H9 (cell line): ENCODE measurements at places on chromosomes 3 and 15. TPM values are rescaled to one million over a fixed set of nuclear protein-coding genes. Genes with fewer than 3 reads are reported as not detected.

DNA sequence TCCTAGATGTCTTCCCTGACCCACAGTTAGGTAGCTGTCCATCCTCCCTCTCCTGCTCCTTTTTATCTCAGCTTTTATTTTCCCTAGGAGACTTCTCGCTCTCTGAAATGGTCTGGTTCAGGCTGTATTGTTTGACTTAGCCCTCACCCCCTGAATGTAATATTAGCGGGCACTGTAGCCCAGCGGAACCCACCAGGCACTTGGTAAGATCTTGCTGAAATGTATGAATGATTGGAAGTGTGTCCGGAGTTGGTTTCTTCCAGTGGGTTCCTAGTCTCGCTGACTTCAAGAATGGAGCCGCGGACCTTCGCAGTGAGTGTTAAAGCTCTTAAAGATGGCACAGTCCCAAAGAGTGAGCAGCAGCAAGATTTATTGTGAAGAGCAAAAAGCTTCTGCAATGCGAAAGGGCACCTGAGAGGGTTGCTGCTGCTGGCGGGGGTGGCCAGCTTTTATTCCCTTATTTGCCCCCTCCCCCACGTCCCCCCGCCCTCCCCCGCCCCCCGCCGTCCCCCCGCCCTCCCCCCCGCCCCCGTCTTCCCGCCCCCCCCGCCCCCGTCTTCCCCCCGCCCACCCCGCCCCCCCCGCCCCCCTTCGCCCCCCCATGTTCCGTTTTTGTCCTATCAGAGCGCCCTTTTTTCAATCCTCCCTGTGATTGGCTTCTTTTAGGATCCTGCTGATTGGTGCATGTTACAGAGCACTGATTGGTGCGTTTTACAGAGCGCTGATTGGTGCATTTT is 694 bp upstream of the EEFSEC start:
- no peak for DNase-seq

DNA sequence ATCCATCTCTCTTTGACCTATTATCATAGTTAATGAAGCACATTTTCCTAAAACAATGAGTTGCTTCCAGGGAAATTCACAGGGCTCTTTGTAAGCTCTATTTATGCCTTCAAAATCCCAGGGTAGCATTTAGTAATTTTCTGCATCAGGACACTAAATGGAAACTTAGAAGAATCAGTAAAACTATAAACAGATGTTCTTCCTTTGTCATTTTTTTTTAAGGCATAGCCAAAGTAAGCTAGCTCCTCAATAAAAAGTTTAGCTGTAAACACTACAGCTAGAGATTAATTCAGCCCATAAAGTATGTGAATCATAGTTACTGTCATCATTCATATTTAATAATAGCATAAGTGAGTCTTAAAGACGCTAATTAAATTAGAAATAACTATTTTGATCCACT is 79.3 kb downstream of the RPL22L1 start:
- no peak for DNase-seq

GRCh38 chr3:51471775-51472652 is 27.8 kb downstream of the DCAF1 start:
- DNase-seq: no peak

GRCh38 chr3:12556314-12556689 is 585 bp upstream of the MKRN2 start:
- no peak for DNase-seq

- no peak for DNase-seq
These were observed 112.5 kb downstream of the IGF2BP2 start for GRCh38 chr3:185712337-185712736.

DNA sequence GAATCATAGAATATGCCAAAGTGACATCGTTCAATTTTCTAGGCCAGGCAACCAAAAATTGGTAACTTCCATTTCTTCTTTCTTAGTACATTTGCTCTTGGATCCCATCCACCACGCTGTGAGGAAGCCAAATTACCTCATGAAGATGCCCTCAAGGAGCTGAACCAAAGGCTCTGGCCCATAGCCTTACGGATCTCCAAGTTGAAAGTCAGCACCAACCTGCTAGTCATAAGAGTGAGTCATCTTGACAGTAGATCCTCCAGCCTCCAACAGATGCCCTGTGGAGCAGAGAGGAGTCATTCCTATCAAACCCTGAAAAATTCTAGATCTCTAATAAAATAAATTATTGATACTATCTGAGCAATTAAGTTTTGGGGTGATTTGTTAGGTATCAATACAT is 322.5 kb upstream of the COL8A1 start:
- DNase-seq: no peak

- no peak for DNase-seq
These were observed 61.2 kb downstream of the IQGAP1 start for GRCh38 chr15:90449206-90449735.

DNA sequence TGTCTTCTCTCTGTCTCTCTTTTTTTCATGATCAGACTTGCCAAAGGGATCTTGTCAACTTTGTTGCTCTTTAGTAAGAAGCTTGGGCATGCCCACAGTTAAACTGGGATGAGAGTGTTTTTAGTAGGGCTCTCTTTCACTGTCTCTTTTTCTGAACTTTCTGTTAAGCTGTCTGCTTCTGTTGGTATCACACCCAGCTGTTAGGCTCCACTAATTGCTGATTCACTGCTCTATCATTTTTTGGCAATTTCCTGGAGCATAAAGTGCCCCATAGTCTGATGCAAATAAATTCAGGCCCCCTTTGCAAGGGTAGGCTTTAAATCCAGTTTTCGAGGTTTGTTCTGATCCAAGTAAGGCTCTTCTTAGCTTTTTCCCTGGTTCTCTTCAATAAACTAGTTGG is 360.4 kb upstream of the ADAMTS9 start:
- DNase-seq: no peak

DNA sequence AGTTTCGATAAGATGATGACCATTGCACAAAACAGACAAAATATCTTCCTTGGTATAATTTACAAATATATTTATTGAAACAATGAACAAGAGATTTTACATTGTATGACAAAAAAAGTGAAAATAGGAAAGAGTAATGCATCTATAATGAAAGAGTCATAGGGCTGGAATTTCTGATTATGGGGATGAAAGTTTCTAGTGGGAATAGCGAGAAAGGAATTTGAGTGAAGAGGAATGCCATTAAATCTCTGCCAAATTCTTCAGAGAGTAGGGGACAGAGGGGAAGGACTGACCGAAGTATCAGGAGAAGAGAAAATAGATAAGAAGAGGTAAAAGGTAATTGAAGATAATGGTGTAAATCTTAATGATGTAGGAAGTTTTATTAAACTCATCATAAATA is 125.4 kb downstream of the VGLL3 start:
- DNase-seq: no peak

GRCh38 chr3:99407257-99407656 is 231.1 kb upstream of the COL8A1 start:
- no peak for DNase-seq

DNA sequence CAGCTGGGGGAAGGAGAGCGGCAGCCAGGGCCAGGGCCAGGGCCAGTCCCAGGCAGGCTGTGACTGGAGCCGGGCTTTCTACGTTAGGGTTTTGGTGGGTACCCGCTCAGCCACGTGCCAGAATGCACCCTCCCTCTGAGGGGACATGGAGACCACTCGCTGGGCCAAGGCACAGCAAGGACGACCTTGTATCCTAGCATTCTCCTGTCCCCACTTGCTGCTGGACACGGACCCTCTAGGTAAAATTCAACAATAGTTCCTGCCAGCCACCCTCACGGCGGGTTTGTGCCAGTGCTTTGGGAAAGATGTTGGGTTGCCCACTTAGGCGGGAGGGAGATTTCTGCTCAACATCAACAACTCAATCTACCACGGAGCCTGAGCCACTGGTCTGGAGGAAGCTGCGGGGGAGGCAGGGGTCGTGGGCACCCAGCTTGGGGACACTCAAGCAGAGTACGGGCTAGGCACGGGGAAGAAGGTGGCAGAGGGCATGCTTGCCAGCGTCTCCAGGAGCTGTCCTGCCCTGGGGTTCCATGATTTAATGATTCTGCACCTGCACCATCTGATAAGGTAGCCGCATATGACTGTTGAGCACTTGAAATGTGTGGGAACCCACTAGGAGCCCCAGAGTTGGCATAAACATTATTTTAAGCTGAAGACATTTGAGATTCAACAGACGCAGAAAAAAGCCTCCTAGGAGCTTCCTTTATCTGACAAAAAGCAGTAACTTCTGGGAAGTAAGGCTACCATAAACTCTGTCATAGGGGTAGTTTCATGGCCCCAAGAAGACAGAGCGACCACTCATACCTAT is 22.5 kb upstream of the C15orf39 start:
- no peak for DNase-seq

GRCh38 chr3:69283913-69284611 is 101.8 kb downstream of the FRMD4B start:
- no peak for DNase-seq

DNA sequence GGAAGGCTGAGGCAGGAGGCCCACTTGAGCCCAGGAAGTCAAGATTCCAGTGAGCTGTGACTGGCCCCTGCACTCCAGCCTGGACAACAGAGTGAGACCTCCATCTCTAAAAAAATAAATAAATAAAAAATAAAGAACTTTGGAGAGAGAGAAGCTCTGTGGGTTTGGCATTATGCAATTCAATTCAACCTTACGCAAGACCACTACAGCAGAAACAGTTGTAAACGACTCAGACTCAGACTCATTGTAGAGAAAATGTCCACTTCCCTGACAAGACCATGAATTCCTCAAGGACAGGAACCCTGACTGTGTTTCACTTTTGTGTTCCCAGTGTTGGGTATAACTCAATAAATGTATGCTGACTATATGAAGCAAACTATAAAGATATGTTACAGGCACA is 90.3 kb upstream of the C3orf80 start:
- no peak for DNase-seq

- no peak for DNase-seq
These were observed 367.2 kb downstream of the SOX2 start for GRCh38 chr3:182078929-182079328.

GRCh38 chr3:106457281-106458180 is 588.7 kb upstream of the CBLB start:
- DNase-seq: no peak

DNA sequence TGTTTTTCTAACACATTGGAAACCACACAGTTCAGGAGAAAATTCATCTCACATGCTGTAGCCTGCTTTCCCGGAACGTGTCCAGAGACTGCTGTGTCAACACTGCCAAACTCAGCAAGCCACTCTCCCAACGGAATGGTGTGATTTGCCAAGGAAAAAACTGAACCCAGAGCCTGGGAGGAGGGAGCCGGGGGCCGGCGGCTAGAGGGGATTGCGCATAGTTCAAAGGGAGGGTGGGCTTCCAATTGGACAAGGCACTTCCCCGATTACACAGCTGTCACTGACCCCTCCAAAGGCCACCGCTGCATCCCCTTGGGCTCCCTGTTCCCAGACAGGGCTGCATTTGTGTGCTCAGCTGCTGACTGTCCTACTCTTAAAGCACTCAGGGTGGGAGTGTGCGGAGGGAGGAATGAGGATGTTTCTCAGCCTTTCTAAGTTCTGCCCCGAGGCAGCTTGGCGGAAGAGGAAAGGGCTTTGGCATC is 256.2 kb downstream of the ZNF621 start:
- DNase-seq: no peak

DNA sequence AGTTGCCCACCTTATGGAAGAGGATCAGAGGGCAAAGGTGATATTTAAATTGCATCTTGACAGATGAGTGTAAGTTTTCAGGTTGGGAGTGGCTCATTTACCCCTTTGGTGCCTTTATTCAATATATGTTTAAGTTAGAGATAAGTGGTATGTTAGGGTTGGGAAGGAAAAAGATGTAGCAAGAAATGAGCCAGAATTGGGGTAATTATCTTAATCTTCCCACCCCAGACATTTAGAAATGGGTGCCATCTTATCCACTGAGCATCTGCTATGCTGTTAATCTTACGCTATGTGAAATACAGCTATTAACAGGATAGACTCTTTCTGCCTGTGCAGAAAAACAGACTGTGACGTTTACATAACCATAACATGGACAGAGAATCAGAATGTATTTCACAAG is 6.3 kb downstream of the CMTM7 start:
- DNase-seq: no peak

DNA sequence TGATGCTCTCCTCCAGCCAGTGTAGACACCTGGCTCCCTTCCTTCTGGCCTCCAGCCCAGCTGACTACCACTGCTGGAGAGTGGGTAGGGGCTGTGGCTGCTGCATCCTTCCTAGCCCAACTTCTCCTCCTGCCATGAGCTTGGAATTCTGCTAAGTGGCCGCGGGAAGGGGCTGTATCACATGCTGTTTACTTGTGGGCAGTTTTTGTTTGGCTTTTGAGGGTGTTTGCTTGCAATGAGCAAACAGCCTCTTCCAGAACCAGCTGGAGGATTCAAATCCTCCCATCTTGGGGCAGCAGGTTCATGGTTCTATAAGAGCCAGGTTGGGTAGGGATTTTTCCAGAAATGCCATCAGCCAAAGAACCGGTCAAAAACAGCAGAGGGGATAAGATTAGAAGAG is 9.0 kb downstream of the GASK1A start:
- DNase-seq: no peak

- DNase-seq: no peak
These were observed 414.6 kb downstream of the FOXP1 start for GRCh38 chr3:71168880-71169411.

DNA sequence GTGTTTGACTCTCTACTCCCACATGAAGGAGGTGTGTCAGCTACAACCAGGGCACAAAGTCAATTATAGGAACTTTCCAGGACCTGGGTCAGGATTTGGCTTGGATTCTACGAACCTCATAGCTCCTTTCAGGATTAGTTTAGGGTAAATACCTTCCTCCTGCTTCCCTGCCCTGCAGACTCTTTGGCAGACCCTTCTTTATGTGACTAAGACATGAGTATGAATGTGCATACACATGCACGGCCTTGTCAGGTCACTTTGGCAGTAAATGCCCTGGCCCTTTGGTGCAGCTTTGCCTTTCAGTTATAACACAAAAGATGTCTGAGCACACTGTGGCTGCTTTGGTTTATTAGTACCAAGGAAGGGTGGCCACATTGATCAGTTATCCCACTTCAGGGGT is 68.9 kb downstream of the GHSR start:
- no peak for DNase-seq

GRCh38 chr3:25433868-25434267 is 5.8 kb downstream of the RARB start:
- DNase-seq: no peak

DNA sequence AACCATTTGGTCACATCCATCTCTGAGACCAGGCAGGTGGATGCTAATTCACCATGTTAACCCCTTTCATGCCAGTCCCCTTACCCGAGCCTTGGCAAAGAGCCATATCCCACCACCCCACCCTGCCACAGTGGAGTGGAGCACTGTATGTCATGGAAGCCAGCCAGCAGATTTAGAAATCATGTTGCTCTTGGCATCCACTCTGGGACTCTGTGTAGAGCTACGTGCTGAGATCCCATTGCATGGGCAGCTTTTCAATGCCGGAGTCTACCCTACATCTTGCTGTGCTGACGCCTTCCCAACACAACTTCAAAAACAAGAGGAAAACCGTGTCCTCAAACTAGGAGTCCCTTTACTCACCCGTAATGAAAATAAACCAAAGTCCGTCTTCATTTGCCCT is 131.0 kb downstream of the NTRK3 start:
- no peak for DNase-seq

- no peak for DNase-seq
These were observed 418.1 kb downstream of the OCA2 start for GRCh38 chr15:27681038-27681437.

Gene COLQ
- 0.61 and 1.1 TPM in 2 replicates for total RNA-seq

Gene SLC15A2
- 2.3 and 2.4 TPM in 2 replicates for total RNA-seq

Gene FAH
- total RNA-seq: 21.5 and 21.7 TPM in 2 replicates

Gene STX19
- not detected in 2 replicates for total RNA-seq

Gene FBXW12
- 0.59 and 0.74 TPM in 2 replicates for total RNA-seq

Gene RAB7A
- 155 and 169 TPM in 2 replicates for total RNA-seq

Gene HCLS1
- 1.1 and 1.2 TPM in 2 replicates for total RNA-seq

Gene MYRIP
- 1.8 and 2.2 TPM in 2 replicates for total RNA-seq

Gene IL17RE
- total RNA-seq: 2.0 and 2.1 TPM in 2 replicates

Gene CTXN2
- 0.11 TPM in 2 replicates for total RNA-seq

Gene PLA2G4E
- not detected in 2 replicates for total RNA-seq
